ENCODE measurements at places on chromosomes 2 and 18.

DNA sequence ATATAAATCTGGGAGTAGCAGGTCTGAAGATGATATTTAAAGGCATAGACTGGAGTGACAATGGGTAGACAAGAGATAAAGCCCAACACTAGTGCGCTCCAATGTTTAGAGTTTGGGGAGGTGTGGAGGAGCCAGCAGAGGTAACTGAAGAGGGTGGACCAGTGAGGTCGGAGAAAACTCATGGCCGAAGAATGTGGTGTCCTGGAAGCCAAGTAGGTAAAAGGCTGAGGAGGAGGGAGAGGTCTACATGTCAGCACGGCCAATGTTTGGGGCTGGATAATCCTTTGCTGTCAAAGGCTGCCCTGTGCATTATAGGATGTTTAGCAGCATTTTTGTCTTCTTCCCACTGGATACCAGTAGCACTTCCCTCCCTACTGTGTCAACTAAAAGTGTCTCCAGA lies 78.8 kb upstream of the KCNE4 start:
- no peak for DNase-seq

DNA sequence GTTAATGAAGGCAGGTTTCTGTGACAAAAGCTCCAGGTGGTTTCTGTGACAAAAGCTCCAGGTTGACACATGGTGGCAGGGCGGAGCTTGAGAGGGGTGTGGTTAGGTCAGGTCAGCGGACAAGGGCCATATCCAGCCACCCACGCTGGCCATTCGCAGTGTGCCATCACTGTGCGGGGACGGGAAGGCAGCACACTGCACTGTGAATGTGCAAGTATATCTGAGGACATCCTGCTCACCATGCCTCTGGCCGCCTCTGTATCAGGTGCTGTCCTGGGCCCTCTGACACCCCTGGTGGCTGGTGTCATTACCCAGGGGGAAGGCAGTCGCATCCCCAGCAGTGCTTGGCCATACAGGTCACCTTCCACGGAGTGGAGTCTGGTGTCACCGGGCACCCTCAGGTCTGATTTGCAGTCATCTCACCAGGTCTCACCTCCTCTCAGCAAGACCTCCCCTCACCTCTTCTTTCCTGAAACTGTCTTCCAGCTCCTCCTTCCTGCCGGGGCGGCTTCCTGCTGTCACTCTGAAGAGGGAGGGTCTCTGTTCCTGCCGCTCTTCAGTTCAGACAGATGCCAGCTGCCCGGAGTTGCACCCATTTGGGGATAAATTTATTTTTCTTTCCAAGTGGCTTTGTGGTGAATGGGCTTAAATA lies 34.9 kb downstream of the CTIF start:
- no peak for DNase-seq

GRCh38 chr2:173762221-173762620 lies 203.0 kb downstream of the SP3 start:
- no peak for DNase-seq

DNA sequence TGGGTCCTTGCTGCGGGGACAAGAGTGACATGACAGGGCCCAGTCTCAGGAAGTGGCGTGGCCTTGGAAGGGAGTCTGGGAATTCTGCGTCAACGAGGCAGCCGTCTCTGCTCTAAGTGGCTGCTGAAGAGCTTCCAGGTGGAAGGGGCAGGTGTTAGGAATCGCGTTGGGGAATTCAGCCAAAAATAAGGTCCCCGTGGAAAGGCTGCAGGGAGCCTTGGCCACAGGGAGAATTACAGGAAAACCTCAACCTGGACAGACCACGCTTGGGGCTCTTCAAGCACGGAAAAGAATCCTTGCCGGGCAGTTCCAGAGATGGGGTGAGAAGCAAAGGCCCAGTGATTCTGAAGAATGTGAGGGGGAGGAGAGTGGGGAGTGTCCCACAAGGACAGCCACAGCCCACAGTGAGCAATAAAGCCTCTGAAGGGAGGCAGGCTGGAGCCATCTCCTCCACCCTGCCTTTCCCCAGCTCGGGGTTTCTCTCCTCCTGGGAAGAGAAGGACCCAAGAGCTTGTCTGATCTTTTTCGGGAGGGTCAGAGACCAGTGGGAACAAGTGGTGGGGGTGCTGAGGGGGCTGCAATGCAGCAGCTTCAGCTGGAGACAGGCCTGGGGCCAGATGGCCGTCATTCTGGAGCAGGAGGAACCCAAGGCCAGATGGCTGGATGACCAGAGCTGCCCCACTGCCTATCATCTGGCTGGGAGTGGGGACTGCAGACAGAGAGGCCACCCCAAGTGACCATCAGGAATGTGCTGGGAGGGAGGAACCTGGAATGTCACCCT lies 106.4 kb upstream of the SMAD2 start:
- no peak for DNase-seq

- DNase-seq, result no peak
Measured at GRCh38 chr2:202818321-202818720, 53.2 kb downstream of the ICA1L start.

DNA sequence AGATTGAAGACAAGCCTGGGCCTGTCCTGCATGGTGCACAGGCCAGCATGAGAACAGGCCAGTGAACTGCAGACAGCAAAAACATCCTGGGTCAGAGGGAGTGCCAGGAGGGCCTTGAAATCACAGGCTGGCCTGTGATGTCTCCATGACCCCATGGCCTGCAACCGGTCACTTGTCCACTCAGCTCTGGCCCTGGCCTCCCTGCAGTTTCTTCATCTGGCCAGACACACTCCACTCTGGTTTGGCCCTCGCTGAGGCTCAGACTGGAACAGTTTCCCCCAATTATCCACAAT lies 12.6 kb downstream of the CYRIA start:
- DNase-seq, result no peak

DNA sequence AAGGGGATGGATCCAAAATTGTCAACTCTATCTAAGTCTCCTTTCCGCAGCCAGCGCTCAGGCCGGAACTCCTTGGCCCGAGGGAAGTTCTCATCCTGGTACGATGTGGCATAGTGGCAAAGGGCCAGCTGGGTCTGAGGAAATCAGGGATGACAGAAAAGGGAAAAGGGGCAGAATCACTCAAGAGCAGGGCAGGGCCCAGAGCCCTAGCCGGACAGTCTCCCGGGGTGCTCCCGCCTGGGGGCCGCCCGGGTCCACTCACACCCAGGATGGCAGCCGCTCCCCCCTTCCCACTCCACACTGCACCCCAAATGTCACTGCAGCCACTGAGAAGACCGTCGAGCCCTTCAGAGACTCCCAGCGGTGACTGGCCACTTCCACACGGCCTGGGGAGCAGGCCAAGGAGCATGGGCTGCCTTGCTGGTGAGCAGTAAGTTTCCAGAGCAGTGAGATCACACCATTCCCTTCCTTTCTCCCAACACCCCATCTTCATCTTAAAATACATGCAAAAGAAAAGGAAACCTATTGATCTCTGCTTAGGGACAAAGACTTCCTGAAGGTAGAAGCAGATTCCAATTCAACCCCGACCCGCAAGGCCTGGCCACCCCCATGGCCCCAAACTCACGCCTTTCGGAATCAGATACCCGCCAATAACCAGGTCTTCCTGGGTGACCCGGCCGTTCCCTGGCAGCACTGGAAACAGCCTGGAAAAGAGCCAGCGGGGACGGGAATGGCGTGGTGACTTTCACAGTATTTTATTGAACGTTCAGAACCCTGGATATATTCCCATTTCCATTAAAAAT lies 26.7 kb downstream of the CYP27C1 start:
- no peak for DNase-seq

GRCh38 chr2:24930768-24931167 lies 10.7 kb upstream of the ADCY3 start:
- no peak for DNase-seq

DNA sequence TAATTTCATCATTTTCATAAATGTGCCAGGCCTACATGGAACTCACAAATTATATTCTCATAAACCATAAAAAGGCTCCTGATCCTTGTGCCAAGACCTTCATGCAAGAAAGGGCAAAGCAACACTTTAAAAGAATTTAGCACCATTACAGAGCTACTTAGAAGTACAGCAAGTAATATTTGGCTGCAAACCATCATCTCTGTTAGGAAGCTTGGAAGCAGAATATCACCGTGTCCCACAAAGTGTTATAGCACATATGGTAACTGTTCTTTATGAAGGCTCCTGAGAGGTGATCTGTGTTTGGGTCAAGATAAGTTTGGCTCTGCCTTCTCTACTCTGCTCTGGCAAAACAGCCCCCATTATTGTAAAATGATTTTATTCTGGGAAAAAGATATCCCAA lies 59.7 kb upstream of the KCNJ3 start:
- DNase-seq, result no peak

GRCh38 chr18:25876330-25876948 lies 214.0 kb downstream of the SS18 start:
- DNase-seq, result no peak

GRCh38 chr2:223050900-223051504 lies 988 bp upstream of the KCNE4 start:
- no peak for DNase-seq

- peak; percentile 8 for DNase-seq
Measured at GRCh38 chr18:159037-159652, 788 bp downstream of the USP14 start.

DNA sequence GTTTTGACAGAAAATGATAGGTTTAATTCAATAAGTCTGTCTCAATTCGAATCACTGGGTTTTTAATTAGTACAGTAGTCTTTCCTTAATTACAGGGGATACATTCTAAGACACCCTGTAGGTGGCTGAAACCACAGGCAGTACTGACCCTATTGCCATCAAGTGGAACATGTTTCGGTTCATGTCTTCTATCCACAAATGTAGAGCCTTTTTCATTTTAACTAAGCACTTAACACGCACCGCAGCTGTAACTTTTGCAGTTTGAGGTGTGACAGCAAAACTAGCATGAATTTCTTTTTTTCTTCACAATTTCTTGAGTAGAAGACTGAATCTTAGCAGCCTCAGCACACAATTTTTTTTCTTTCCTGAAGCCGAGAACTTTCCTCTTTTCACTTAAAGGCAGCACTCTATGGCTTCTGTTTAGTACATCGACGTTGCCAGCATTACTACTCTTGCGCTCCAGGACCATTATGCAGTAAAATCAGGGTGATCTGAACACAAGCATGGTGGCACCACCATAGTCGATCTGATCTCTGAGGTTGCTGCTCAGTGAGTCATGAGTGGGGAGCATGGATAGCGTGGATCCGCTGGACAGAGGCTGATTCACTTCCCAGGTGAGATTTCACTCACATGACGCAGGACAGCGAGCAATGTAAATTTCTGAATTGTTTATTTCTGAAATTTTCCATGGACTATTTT lies 805.1 kb downstream of the RNF144A start:
- no peak for DNase-seq

- no peak for DNase-seq
Measured at GRCh38 chr2:50783111-50783510, 248.8 kb downstream of the NRXN1 start.

DNA sequence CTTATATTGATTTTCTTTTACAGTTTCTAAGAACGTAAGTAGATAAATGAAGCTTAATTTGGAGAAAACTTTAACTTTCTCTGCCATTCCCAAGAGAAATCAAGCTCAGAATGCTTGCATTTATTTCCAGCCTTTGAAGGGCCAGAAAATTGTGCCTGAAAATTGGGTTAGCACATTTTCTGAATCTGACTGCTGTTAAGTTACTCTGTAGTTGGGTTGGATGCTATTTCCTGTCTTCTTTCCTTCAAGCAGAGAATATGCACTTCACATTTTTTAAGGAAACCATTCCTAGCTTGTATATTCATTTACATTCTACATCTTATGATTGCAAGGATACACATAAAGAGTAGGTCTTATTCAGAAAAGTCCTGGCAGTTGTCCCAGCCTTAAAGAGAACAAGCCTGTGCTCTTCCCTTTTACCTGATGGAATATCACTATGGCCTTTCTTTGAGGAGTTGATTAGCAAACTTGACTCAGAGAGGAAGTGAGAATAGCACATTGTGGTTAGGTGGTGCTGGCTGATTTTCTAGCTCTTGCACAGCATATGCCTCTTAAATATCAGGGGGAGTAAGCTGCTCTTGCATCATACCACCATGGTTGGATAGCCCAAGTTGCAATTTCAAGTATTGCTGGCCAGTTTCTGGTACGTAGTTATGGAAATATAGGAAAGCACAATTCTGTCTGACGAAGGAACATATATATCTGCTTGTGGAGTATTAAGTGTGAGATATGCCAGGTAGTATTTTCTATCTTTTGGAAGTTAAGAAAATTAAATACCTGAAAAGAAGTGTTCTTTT lies 133.7 kb downstream of the COMMD1 start:
- DNase-seq, result peak; percentile 35

DNA sequence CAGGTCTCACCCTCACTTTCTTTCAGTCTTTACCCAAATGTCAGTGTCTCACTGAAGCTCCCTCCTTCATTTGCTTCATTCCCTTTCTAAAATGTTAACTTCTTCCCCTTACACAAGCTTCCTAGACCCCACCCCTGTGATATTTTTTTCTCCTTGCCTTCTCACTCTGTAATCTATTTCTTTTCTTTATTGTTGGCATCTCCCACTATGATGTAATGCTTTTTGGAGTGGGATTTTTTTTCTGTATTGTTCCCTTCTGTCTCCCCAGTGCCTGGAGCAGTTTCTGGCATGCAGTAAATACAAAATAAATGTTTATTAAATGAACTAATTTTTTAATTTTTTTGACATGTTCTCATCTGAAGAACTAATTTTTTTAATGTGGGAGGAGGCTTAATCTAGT lies 55.9 kb upstream of the MAP3K20 start:
- no peak for DNase-seq

DNA sequence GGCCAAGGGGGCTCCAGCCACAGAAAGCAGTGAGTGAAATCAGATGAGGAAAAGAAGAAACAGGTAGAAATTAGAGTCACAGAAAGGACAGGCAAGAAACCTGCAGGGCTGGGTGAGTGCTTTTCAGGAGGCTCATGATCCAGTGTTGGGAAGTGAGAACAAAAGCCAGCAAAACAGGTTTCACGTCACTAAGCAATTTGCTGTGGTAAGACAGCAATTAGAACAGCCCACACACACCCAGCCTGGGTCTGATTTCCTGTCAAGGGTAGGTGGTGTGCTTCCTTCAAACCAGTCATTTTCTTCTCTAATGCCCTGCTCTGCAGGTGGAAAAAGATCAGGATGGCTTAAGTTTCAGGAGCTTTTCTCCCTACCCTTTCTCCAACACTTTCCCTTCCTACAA lies 52.9 kb upstream of the XDH start:
- DNase-seq, result no peak

DNA sequence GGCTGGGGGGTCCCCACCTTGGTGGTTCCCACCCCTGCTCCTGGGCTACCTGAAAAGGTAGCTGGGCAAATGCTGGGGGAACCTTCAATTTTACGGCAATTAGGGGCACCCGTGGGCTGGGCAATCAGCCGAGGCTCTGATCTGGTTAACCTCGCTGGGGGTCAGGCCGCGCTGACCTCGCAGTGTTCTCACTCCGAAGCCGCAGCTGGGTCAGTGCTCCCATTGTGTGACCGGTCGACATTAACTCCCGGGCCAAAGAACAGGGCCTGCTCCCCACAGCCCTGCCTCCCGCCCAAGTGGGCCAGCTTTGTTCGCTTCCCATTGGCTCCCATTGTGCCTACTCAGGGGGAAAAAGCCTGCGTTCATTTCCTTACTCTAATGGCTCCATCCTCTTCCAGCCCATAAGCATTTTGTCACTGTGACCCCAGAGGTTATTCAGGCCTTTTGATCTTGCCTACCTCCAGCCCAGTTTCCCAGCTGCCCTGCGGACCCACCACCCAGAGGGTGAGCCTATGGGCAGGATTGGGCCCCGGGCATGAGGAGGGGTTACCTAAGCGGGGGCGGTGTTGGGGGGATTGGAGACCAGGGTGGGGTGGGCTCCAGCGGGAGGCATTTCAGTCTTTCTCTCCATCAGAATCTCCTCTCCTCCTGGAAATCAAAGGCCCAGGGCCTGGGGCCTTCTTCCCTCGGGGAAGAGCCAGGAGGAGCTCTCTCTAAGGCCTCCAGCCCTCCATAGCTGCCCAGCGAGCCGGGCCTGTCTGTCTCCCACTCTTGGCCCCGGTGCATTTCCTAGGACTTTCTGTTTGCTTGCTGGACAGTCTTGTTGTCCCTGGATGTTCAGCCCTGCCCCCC lies 90.1 kb downstream of the MYCN start:
- DNase-seq, result no peak

All from CD4-positive, alpha-beta T cell treated with Interleukin-1 beta for 1 hour (primary cell).